ENCODE measurements at places on chromosomes 16 and 17.
A peak's percentile ranks its signal among the peaks of the same experiment; 100 is the strongest.

DNA sequence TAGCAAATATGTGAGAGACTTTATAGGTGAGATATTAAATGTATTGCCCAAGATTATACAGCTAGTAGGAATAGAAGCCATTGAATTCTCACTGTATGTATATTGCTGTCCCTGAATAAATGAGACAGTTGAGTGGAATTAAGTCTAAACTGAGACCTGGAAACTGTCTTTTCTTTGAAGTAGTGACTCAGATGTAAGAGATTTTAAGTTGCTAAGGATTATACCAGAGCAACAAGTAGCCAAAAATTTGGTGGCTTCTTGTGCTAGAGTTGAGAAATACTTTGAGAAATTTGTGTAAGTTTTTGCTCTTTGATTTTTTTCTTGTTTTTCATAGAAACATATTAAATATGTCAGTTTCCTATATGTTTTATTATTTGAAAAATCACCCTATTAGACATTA is 58.7 kb downstream of the TANC2 start:
- no peak for DNase-seq

DNA sequence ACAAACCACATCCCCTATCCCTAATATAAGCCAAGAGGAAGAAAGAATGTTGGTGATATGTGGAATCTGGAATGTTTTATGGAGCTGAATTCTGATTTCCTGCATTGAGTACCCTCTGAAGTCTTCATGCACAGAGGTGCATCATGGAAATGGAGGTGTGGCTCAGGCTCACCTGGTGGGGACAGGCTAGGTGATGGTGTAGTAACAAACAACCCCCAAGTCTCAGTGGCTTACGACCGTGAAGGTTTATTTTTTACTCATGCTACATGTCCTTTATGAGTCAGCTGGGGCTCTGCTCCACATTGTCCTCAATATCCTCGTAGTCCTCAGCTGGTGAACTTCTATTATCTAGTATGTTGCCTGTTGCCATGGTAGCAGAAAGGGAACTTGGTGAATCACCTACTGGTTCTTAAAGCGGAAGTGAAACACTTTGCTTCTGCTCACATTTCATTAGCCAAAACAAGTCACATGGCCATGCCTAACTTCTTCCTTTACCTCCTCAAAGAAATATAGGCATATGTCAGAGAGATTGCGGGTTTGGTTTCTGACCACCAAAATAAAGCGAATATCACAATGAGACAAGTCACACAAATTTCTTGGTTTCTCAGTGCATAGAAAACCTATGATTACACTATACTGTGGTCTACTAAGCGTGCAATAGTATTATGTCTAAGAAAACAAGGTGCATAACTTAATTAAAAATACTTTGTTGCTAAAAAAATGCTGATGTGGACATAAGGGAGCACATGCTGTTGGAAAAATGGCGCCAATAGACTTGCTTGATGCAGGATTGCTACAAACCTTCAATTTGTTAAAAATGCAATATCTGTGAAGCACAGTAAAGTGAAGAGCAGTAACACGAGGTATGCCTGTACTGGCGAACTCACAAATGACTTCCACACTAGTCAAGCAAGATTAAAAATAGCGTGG is at the start of gene PMFBP1:
PMFBP1 (minus strand) TSS at position 51 of the 930 bp plus-strand sequence. CDS start 947 bp downstream, outside the sequence.
- peak; percentile 81 for DNase-seq

- DNase-seq = no peak
Observed at GRCh38 chr17:49631496-49631895, 46.4 kb downstream of the SPOP start.

DNA sequence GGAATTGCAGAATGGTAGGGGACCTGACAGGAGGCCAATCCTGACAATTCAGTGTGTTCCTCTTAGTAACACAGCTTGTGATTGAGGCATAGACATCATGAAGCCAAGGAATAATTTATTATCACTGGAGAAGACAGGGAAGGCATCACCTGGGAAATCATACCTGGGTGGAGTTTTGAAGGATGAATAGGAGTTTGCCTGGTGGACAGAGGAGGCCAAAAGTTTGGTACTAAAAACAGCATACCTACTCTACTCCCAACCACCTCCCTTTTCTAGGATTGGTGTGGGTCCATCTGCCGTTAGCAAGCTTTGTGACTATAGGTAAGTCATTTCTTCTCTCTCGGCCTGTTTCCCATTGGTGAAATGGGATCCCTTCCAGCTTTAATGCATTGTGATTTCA is 88.0 kb downstream of the RAB11FIP4 start:
- DNase-seq = no peak

DNA sequence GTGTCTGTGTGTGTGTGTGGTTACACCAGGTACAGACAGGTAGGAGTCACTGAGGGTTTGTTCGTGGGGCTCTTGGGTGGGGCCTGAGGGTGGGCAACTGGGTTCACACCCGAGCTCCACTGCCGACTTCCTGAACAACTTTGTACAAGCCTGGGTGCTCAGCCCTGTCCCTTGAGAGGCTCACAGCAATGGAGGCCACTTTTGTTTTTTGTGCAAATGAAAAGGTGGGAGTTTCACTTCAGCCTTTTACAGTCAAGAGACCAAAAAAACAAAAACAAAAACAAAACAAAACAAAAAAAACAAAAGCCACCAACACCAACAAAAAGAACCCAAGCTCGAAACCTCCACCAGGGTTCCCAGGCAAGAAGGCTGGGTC is 2.4 kb downstream of the RHBDF2 start:
- DNase-seq = peak; percentile 23

DNA sequence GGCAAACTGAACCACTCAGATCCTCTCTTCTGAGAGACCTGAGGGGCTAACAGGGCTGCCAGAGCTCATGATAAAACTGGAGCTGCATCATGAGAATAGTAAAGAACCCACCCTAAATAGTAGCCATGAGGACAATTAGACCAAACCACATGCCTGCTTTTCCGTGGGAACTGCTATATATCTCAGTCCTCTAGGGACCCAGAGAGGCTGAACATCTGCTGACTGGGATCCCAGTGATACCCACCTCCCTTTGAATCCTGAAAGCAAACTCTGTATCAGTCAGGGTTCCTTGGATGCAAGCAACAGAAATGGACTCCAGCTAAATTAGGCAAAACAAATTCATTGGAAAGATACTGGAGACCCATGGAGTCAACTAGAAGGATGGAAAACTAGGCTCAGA is 6.5 kb downstream of the MT1X start:
- DNase-seq = no peak

GRCh38 chr17:31525801-31526549 is 134.5 kb downstream of the RAB11FIP4 start:
- no peak for DNase-seq

- peak; percentile 36 for DNase-seq
Observed at GRCh38 chr16:11689031-11689840, 21.0 kb downstream of the SNN start.

DNA sequence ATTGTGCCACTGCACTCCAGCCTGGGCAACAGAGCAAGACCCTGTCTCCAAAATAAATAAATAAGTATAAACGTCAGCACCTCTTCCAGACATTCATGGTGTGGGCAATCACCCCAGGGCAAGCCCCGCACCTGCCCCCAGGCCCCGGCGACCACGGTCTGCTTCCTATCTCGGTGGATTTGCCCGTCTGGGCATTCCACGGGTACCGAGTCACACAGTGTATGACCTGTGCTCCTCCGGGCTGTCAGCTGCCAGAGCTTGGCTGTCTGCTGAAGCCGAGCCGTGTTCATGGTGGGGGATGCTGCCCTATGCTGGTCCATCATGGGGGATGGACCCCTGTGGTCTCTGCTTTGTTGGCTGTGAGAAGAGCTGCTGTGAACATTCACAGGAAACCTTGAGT is 15.4 kb downstream of the CYBC1 start:
- no peak for DNase-seq

GRCh38 chr16:77332792-77333191 is 102.0 kb downstream of the ADAMTS18 start:
- no peak for DNase-seq

Measured in CD4-positive, alpha-beta T cell treated with Interleukin-1 beta for 1 hour (primary cell).